ENCODE measurements at places on chromosomes 5 and 9.

DNA sequence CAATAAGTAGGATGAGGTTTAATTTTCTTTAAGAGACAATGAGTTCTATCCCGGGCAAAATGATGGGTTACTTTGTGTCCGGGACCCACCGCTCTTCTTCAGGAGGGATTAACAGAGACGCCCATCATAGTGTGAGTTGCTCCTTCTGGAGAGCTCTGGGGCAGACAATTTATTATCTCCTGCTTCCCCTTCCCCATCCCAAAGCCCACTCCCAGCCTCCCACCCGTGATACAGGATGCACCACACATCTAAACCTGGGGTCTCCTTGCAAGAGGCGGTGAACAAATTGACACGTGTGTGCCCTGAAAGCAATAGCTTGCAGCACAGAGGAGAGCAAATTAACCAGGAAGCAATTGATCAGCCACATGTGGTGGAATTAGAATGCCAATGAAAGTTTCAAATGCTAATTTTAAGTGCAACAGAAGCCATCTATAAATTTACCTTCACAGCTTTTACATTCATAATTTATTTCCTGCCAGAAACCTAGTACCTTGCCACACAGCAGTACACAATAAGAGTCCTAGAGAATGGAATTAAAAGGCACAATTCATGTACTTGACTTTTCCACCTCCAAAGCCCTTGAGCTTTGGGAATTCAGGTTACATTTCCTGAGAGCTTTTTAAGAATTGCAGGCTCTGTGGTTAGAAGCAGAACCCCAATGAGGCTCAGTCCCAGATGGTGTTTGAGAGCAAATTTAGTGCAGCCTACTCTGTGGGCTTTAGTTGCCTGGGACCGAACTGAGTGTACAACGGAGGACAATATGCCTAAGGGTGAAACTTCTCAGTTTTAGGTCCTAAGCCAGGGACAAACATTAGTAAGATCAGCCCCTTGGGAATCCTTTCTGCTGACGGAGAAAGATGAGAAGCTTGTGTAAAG, 399.6 kb downstream of the MED10 start:
- no peak for DNase-seq

GRCh38 chr9:621201-621855, 220.2 kb upstream of the DMRT1 start:
- no peak for DNase-seq

GRCh38 chr9:104073098-104073769, 20.9 kb upstream of the SMC2 start:
- no peak for DNase-seq

GRCh38 chr9:109950710-109951443, 170.9 kb downstream of the PALM2AKAP2 start:
- no peak for DNase-seq

DNA sequence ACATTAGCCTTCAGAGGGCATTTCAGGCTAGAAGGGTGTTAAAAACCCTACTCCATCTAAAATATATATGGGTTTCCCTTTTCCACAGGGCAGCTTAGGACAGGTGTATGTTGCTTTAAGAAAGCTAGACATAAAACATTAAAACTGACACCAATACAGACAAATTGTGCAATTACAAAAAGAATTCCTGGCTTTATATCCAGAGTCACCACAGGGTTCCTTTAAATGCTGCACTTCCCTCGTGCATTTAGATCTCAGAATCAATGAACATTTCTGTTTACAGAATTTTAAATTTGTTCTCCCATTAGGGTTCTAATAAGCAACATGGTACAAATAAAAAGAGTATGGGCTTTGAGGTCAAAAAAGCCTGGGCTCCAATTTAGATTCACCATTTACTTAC, 170.2 kb downstream of the MAPKAP1 start:
- DNase-seq, result no peak

DNA sequence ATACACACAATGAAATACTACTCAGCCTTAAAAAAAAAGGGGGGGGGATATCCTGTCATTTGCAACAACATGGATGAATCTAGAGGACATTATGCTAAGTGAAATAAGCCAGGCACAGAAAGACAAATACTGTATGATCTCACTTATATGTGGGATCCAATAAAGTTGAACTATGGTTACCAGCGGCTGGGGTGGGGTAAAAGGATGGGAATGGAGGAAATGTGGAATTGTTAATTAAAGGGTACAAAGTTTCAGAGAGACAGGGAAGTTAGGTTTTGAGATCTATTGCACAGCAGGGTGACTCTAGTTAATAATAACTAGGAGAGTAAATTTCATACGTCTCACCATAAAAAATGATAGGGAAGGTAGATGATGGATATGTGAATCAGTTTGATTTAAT, 76.2 kb upstream of the ZNF608 start:
- no peak for DNase-seq

DNA sequence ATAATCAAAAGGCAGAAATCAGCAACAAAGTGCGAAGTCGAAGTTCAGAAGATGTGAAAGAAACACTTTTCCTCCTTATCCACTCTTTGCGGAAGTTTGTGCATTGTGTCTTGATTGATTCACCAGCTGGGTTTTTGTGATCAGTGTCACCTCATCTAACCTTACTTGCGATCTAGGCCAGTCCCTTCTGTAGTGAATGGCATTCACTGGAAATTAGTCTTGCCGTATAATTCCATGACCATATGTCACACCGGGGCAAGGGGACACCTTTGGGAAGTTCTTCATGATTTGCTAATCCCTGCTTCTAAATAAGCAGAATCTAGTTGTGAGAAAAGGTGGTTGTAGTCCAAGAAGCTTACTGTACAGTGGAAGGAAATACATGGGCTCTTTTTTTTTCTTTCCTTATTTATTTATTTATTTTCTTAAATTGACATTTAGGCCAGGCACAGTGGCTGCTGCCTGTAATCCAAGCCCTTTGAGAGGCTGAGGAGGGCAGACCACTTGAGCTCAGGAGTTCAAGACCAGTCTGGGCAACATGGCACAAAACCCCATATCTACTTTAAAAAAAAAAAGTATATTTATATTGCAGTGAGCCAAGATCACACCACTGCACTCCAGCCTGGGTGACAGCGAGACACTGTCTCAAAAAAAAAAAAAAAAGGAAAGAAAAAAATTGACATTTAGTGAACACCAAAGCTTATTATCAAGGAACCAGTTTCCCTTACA, 7.8 kb downstream of the RAI14 start:
- DNase-seq, result no peak

- no peak for DNase-seq
These were observed 195.5 kb downstream of the COMMD10 start for GRCh38 chr5:116280149-116280803.

DNA sequence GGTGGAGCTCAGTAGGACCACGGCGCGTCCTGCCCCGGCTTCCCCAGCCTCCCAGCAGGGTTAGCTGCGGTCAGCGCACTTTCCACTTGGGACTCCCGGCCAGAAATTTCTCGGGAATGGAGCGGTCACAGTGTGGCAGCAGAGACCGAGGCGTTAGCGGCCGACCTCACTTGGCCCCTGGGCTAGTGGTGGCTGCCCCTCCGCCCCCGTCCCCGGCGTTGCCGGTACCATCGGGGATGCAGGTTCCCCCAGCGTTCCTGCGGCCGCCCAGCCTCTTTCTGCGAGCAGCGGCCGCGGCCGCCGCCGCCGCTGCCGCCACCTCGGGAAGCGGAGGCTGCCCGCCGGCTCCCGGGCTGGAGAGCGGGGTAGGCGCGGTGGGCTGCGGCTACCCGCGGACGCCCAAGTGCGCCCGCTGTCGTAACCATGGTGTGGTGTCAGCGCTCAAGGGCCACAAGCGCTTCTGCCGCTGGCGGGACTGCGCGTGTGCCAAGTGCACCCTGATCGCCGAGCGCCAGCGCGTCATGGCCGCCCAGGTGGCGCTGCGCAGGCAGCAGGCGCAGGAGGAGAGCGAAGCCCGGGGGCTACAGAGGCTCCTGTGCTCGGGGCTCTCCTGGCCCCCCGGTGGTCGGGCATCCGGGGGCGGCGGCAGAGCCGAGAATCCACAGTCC, 460 bp downstream of the DMRTA1 start:
- no peak for DNase-seq
